MV-4-11 (cell line): ENCODE measurements at places on chromosomes 13 and 19.
A peak's percentile ranks its signal among the peaks of the same experiment; 100 is the strongest.

DNA sequence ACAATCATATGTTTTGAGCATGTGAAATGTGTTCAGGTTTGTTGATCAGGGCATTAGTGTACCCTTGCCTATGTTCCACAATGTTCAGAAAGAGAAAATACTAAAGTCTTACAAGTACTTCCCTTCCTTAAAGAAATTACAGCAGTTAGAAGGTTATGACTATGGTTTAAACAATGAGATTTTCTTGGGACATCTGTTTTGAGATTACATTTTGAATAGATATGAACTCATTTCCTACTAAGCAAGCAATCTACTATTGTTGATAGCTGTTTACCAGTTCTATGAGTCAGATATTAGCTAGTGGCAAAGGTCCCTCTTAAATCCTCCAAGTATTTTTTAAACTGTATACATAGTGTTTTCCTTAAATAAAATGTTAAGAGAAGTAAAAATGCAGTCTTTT, 241.3 kb downstream of the DACH1 start:
- DNase-seq, result no peak

GRCh38 chr13:63184693-63185092, 1769.0 kb upstream of the PCDH20 start:
- DNase-seq, result no peak

DNA sequence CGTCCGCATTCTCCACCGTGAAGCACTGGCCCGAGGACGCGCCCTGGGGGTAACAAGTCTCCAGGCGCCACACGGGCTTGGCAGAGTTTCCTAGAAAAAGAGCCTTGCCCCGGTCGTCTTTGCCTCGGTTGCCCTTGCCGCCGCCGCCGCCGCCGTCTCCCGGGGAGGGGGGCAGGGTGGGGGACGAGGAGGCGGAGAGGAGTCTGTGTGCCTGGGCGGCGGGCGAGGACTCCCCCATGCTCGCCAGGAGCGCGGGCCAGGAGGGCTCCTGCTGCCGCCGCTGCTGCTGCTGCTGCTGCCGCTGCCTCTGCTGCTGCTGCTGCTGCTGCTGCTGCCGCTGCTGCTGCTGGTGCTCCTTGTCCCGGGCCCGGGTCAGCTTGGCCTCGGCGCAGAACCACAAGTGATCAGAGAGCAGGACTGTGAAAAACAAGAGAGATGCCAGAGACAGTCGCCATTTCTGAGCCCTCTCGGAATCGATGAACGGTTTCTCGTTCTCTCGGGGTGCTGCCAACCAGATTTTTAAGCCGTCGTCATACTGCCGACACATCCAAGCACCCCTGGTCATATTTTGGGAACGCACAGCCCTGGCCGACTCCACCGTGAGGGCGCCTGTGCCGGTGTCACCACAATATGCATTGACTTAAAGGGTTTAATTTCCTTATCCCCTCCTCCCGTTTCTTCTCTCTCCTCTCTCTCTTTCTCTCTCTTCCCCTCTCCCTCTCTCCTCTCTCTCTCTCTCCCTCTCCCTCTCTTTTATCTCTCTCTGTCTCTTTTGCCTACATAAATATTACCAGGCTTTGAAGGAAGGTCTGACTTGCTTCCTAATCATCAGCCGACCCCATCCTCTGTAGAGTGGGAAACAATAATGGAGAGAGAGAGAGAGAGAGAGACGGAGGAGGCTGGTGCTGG, 349.1 kb downstream of the LIG4 start:
- no peak for DNase-seq

GRCh38 chr19:57406516-57407123, 4.3 kb upstream of the ZNF17 start:
- peak; percentile 35 for DNase-seq
